ENCODE measurements at places on chromosomes 7 and 10. TPM values are rescaled to one million over a fixed set of nuclear protein-coding genes. Genes with fewer than 3 reads are reported as not detected.

- H3K4me1 ChIP-seq: no peaks in the 10 kb centered on the region
- H3K36me3 ChIP-seq: no peaks in the 10 kb centered on the region
- no peak overlapping the region for H3K4me3 ChIP-seq
- peaks cover 2% of the 10 kb centered on the region for H3K27me3 ChIP-seq
Measured at GRCh38 chr10:115969591-115969990, 303.4 kb downstream of the GFRA1 start.

GRCh38 chr10:58723966-58724365 lies 211.3 kb downstream of the BICC1 start:
- no peak overlapping the region for H3K4me3 ChIP-seq
- H3K27ac ChIP-seq: no peak overlapping the region
- no peaks in the 10 kb centered on the region for H3K4me1 ChIP-seq
- H3K27me3 ChIP-seq: no peaks in the 10 kb centered on the region
- no peak for DNase-seq
- no peaks in the 10 kb centered on the region for H3K36me3 ChIP-seq

GRCh38 chr7:102044641-102044983 lies 227.2 kb downstream of the CUX1 start:
- H3K27me3 ChIP-seq: no peaks in the 10 kb centered on the region
- DNase-seq: no peak
- H3K27ac ChIP-seq: no peak overlapping the region

The COL1A2 gene
- total RNA-seq: 0.11 TPM

DNA sequence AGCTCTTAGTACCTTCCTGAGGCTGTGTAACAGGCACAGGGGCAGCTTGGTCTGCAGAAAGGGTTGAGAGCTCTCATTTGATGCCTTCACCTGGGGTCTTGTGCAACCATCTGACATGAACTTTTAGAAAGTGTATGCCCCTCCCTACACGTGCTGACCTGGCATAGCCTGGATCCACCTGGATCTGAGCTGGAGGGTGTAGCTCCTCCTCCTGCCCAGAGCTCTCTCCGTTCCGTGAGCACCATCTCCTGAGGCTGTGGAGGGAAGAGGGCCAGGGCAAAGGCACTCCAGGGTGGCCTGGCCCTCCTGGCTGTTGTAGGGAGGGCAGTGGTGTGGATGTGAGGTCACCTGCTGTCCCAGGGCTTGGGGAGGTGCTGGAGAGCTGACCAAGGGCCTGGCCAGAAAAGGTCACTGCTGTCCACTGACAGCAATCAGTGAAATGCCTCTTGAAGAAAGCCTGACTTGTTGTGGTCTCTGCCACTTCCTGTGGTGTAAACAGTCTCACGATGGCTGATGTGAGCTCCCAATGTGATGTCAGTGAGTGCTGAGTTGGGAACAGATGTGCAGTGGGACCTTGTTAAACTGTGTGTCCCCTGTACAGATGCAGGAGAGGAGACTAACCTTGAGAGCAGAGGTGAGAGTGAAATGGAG lies 23.0 kb downstream of the AMZ1 start:
- H3K4me1 ChIP-seq: peaks cover 40% of the 10 kb centered on the region
- no peaks in the 10 kb centered on the region for H3K27me3 ChIP-seq
- H3K4me3 ChIP-seq: no peak overlapping the region
- peak overlapping the region; percentile 77 for H3K27ac ChIP-seq
- peaks cover 1% of the 10 kb centered on the region for H3K36me3 ChIP-seq

GRCh38 chr7:76057813-76058145 lies 9.9 kb downstream of the MDH2 start:
- DNase-seq: no peak
- H3K27ac ChIP-seq: no peak overlapping the region
- H3K36me3 ChIP-seq: peaks cover 51% of the 10 kb centered on the region

The CFAP70 gene
- total RNA-seq: 0.58 TPM

DNA sequence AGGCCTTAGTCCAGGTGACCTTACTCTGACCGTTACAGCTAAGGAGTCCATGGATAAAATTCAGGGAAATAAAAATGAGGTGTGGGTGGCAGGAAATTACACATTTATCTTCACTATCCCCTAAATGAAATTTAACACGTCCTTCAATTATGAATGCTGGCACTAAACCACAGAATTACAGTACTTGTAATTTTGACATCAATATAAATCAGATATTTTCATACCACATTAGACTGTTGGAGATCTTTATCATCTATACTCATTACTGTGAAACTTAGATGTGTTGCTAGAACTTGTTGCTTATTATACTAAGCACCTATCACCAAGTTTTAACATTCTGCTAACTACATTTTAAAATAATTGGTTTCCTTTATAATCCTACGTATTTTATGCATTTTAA lies 51.1 kb downstream of the IGF2BP3 start:
- no peak overlapping the region for H3K4me3 ChIP-seq
- H3K27me3 ChIP-seq: no peaks in the 10 kb centered on the region
- no peak for DNase-seq
- H3K36me3 ChIP-seq: no peaks in the 10 kb centered on the region
- H3K4me1 ChIP-seq: peaks cover 14% of the 10 kb centered on the region
